ENCODE measurements at places on chromosomes 5 and 9.

DNA sequence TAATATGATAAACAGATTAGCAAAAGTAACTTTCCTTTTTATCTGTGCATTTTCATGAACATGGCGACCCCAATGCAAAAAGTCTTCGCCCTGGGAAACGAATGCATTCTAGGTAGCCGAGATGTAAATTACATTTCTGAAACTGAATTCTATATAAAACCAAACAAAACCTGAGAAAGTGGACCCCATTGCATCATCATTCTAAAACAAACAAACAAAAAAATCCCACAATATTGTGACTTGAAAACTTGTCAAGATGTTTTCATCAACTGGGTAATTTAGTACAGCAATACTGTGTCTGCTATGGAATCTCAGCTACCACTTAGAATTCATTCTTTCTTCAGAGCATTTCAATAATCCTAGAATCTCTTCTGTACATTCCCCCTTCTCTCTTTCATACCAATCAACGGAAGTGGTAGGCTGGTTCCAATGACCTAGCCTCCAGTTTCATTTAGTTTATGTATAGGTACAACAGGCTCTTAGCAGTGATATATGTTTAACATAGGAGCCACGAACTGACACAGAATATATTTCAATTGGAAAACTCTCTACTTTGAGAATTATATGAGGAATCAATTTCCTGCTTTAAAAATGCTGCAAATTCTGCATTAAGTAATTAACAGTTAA, 85.6 kb downstream of the FBXW11 start:
- no peak overlapping the region for H3K27ac ChIP-seq
- no peaks in the 10 kb centered on the region for H3K36me3 ChIP-seq
- no peaks in the 10 kb centered on the region for H3K27me3 ChIP-seq
- H3K4me3 ChIP-seq = no peak overlapping the region
- no peak for DNase-seq

DNA sequence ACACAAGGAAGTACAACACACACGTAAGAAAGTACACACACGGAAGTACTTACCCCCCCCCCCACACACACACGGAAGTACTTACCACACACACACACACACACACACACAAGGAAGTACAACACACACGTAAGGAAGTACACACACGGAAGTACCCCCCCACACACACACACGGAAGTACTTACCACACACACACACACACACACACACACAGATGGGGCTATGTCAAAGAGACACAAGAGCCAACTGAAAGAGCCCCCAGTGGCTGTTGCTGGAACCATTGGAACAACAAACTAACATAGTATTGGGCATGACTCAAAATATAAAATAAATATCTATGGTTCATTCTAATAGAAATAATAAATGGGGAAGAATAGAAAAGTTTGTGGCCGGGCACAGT, 4.9 kb upstream of the MAPK9 start:
- H3K4me1 ChIP-seq = peaks cover 8% of the 10 kb centered on the region
- no peaks in the 10 kb centered on the region for H3K27me3 ChIP-seq
- H3K27ac ChIP-seq = no peak overlapping the region
- H3K36me3 ChIP-seq = no peaks in the 10 kb centered on the region
- no peak overlapping the region for H3K4me3 ChIP-seq
- DNase-seq = no peak

- no peaks in the 10 kb centered on the region for H3K27me3 ChIP-seq
- peaks cover 31% of the 10 kb centered on the region for H3K36me3 ChIP-seq
- peaks cover 22% of the 10 kb centered on the region for H3K4me1 ChIP-seq
- H3K4me3 ChIP-seq = peak overlapping the region; percentile 98
- peak; percentile 21 for DNase-seq
- peak overlapping the region; percentile 81 for H3K27ac ChIP-seq
These were observed 484 bp downstream of the GFM2 start for GRCh38 chr5:74766418-74766848.

- DNase-seq = no peak
- H3K4me1 ChIP-seq = no peaks in the 10 kb centered on the region
- H3K27me3 ChIP-seq = no peaks in the 10 kb centered on the region
- no peak overlapping the region for H3K4me3 ChIP-seq
- no peak overlapping the region for H3K27ac ChIP-seq
These were observed 631.7 kb upstream of the CDH6 start for GRCh38 chr5:30561771-30562170.

DNA sequence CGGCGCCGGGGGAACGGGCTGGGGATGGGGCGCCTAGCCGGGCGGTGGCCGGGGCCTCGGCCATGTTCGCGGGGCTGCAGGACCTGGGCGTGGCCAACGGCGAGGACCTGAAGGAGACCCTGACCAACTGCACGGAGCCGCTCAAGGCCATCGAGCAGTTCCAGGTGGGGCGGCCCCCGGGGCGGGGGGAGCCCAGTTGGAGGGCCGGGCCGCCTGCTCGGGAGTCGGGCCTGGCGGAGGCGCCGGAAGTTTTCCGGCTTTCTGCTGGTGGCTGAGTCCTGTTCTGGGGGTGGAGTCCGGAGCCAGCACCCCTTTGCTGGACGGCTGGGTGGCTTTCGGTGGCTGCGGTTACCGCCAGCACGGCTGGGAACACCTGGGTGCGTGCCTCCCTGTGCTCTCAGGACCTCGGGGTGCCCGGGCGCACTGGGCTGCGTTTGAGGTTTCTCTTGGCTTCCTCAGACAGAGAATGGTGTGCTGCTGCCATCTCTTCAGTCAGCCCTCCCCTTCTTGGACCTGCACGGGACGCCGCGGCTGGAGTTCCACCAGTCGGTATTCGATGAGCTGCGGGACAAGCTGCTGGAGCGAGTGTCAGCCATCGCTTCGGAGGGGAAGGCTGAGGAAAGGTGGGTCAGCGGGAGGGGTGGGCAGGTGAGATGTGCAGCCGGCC, 454 bp downstream of the NELFB start:
- no peaks in the 10 kb centered on the region for H3K36me3 ChIP-seq
- H3K27me3 ChIP-seq = no peaks in the 10 kb centered on the region
- H3K4me3 ChIP-seq = peak overlapping the region; percentile 91
- peak overlapping the region; percentile 70 for H3K27ac ChIP-seq
- peaks cover 11% of the 10 kb centered on the region for H3K4me1 ChIP-seq

GRCh38 chr9:127177665-127178265, 55.3 kb upstream of the ANGPTL2 start:
- no peak overlapping the region for H3K27ac ChIP-seq
- no peak overlapping the region for H3K4me3 ChIP-seq
- H3K4me1 ChIP-seq = no peaks in the 10 kb centered on the region
- no peaks in the 10 kb centered on the region for H3K36me3 ChIP-seq
- no peak for DNase-seq
- H3K27me3 ChIP-seq = no peaks in the 10 kb centered on the region

DNA sequence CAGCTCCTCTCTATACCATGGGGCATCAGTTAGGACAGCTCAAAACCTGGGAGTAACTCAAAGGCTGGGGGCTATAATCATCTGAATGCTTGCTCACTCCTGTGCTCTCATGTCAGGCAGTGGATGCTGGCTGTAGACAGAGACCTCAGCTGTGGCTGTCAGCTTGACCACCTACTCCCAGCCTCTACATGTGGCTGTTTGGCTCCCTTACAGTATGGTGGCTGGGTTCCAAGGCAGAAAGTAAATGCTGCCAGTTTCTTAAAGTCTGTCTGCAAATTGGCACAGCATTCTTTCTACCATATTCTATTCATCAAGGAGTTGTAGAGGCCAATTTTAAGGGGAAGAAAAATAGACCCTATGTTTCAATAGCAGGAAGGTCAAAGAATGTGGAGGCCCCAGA, 66.9 kb downstream of the TMC1 start:
- no peak overlapping the region for H3K27ac ChIP-seq
- no peaks in the 10 kb centered on the region for H3K36me3 ChIP-seq
- no peak overlapping the region for H3K4me3 ChIP-seq
- DNase-seq = no peak
- H3K4me1 ChIP-seq = no peaks in the 10 kb centered on the region

- H3K4me3 ChIP-seq = no peak overlapping the region
- no peak overlapping the region for H3K27ac ChIP-seq
- DNase-seq = no peak
- H3K27me3 ChIP-seq = no peaks in the 10 kb centered on the region
These were observed 92.5 kb downstream of the SIL1 start for GRCh38 chr5:139105621-139106071.

DNA sequence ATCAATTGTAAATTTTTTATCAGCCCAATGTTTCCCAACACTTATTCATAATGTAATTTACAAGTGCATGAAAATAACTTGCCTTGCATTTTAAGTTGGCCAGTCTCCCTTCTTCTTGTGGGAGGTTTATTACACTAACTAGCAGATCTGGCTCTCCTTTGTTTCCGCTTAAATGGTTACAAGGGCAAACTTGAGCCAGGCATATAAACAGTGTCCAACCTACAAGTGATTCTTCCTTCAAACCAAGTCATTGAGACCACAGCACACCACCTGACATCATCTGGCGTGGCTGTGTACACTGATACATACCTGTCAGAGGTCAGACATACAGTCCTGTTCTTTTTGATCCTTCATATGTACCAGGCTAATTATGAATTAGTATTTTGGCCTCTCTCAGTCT, 80.1 kb downstream of the ALDH1A1 start:
- H3K27ac ChIP-seq = no peak overlapping the region
- no peaks in the 10 kb centered on the region for H3K27me3 ChIP-seq
- no peak overlapping the region for H3K4me3 ChIP-seq
- no peaks in the 10 kb centered on the region for H3K36me3 ChIP-seq
- DNase-seq = no peak

GRCh38 chr5:151819830-151820229, 48.1 kb downstream of the G3BP1 start:
- H3K27ac ChIP-seq = no peak overlapping the region
- no peak for DNase-seq
- H3K27me3 ChIP-seq = no peaks in the 10 kb centered on the region
- H3K4me1 ChIP-seq = no peaks in the 10 kb centered on the region

DNA sequence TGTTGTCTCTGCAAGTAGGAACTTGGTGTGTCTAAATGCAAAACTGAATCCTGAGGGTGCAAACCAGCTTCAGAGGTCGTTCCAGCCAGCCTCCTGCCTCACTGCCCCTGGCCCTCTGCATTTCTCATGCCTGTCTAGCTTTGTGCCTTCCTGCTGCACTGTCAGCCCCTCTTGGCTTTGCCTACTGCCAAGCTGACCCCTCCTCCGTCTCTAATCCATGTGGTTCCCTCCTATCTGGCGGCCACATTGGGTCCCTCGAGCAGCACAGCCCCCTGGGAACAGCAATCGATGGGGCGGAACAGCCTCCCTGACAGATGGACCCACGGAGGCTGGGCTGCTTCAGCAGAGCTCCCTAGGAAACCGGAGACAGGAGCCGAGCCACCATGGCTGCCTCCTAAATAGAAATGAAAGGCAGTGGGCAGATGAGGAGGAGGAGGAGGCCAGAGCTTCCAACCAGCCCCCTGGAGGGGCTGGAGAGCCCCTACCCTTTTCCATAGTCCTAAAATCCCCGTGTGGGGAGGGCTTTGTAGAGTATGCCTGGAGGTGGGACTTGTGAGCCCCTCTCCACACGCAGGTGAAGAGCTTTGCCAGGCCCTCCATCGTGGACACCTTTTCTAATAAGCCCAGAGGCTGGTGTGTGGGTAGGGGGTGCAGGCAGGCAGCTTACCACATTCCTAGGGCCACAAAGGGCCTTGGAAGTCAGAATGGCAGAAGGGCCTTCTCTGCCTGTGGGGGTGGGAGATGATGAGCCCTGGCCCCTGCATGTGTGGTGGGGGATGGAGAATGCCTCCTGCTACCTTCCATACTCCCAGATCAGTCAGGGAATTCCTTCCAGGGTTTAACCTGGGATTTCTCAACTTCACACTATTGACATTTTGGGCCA, 9.2 kb upstream of the CXXC5 start:
- no peaks in the 10 kb centered on the region for H3K36me3 ChIP-seq
- peaks cover 28% of the 10 kb centered on the region for H3K4me1 ChIP-seq
- no peaks in the 10 kb centered on the region for H3K27me3 ChIP-seq
- DNase-seq = no peak
- no peak overlapping the region for H3K4me3 ChIP-seq

All from naive thymus-derived CD4-positive, alpha-beta T cell (primary cell).